Activated T-helper 1 cell treated with anti-CD3 and anti-CD28 coated beads, Interleukin-12 subunit alpha, Interleukin-12 subunit beta, Interleukin-2, Interleukin-4 antibody, amounts not matched to agents 30 ng/mL and 10 ng/mL and 1 ng/mL, durations not matched to agents 14 hours and 24 hours and 36 hours (primary cell): ENCODE measurements at places on chromosomes 13 and 19.

GRCh38 chr13:49086722-49087121 is 111.0 kb downstream of the FNDC3A start:
- H3K4me1 ChIP-seq = no peaks in the 10 kb centered on the region
- H3K36me3 ChIP-seq = peaks cover 22% of the 10 kb centered on the region
- DNase-seq = no peak
- no peaks in the 10 kb centered on the region for H3K27me3 ChIP-seq
- H3K4me3 ChIP-seq = no peak overlapping the region

DNA sequence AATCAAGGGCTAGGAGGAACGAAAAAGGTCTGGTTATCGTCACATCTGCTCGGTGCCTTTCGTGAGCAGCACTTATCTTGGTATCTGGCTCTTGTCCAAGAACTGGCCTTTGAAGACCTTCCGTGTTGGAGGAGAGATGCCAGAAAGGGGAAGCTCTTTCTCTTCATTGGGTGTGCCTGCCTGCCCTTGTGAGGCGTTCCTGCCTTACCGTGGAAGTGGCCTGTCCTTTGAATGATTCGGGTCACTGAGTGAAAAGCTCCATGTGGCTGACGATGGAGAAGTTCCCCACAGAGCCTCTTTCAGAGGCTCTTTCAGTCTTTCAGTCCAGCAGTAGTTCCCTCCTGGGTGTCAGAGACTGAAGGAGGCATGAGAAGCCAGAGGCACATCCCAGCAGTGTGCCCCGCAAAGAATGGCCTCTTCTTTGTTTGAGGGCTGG is 121.5 kb upstream of the SLC10A2 start:
- no peaks in the 10 kb centered on the region for H3K4me1 ChIP-seq
- H3K36me3 ChIP-seq = no peaks in the 10 kb centered on the region
- no peak overlapping the region for H3K27ac ChIP-seq

DNA sequence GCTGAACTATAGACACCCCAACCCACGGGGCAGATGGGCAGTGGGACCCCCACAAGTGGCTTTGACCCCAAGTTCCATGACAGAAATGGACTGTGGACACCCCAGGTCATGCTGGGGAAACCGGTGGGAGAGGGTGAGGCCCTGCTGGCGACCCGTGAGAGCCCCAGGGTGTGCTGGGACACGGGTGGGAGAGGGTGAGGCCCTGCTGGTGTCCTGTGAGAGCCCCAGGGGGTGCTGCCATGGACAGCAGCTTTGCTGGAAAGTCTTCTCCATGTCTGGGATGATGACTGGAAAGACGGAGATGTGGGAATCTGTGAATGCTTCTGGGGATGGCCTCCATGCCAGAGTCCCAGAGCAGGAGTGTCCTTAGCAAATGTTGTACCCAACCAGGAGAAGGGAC is 148.4 kb downstream of the URI1 start:
- no peaks in the 10 kb centered on the region for H3K36me3 ChIP-seq
- H3K4me3 ChIP-seq = no peak overlapping the region
- no peaks in the 10 kb centered on the region for H3K4me1 ChIP-seq
- no peak overlapping the region for H3K27ac ChIP-seq
- no peak for DNase-seq
- no peaks in the 10 kb centered on the region for H3K27me3 ChIP-seq

GRCh38 chr13:87894059-87894458 is 222.9 kb downstream of the SLITRK5 start:
- H3K27me3 ChIP-seq = no peaks in the 10 kb centered on the region
- no peak overlapping the region for H3K4me3 ChIP-seq
- H3K4me1 ChIP-seq = no peaks in the 10 kb centered on the region
- H3K27ac ChIP-seq = no peak overlapping the region
- no peak for DNase-seq

DNA sequence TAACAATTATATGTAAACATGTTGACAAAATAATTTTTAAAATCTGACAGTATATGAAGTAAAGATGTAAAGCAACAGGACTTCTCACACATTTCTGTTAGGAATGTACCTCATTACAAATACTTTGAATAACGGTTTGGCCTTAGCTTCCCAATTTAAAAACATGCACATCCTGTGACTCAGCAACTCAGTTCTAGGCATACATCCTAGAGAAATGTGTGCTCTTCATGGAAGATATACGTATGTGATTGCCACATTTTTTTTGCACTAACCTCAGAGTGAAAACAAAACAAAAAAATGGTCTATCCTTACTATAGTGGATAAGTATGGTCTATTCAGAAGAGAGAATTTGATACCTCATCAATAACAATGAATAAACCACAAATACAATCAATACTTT is 314.6 kb downstream of the LIG4 start:
- H3K4me1 ChIP-seq = no peaks in the 10 kb centered on the region
- no peak overlapping the region for H3K4me3 ChIP-seq
- H3K27ac ChIP-seq = no peak overlapping the region
- no peak for DNase-seq
